Stimulated activated CD4-positive, alpha-beta T cell treated with anti-CD3 and anti-CD28 coated beads, Interleukin-1b, Interleukin-23, amount 100 ng/mL, for 24 hours (primary cell): ENCODE measurements at places on chromosomes 16 and 17.

DNA sequence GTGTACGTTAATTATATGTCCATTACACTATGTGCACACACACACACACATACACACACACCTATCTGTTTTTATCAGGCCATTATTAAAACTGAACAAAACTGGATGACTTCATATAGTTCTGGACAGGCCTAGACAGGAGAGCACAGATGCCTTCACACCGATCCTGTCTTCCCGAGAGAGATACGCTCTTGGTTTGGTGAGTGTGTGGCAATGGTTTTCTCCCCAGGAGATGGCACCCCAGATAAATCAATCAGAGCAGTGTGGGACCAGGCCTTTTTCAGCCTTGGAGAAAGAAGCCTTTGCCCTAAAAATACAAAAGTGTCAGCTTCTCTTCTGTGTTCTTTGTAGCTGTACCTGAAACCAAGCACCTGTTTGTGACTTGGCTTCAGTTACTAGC is 83.7 kb downstream of the CPPED1 start:
- DNase-seq, result no peak

DNA sequence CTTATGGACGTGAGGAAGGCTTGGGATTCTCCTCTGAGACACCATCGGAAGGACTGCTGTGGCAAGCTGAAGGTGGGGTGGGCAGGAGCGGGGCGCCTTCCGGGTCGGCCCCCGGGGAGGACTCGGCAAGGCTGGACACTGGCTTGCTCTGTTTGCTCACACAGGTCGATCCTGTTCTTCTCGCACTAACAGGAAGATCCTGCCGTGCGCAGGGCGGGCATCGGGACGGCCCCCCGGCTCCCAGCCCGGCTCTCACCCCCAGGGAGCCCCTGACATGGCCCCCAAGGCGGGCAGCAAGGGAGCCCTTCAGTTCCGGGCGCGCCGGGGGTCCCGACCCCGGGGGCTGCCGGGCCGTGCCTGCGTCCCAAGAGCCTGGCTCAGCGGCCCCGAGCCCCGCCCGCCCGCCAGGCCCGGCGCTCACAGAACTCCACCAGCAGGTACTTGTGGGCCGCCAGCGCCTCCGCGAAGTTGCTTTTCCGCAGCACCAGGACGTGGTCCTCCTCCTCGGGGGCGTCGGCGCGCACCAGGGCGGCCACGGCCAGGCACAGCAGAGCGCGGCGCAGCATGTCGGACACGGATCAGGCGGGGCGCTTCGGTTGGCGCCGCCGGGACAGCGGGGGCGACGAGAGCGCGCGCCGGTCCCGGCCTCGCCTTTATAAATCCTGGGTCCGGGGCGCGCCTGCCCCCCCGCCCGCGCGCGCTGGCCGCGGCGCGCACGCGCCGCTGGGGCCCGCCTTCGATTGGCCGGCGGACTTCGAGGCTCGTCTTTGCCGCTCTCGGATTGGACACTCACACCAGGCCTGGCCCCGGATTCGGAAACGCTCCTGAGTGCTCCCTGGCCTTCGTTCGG is at the start of gene P4HB:
TSS of gene P4HB (minus strand) at position 630 of the 850 bp plus-strand sequence. CDS start at position 566, 64 bp downstream.
- peak; percentile 91 for DNase-seq

DNA sequence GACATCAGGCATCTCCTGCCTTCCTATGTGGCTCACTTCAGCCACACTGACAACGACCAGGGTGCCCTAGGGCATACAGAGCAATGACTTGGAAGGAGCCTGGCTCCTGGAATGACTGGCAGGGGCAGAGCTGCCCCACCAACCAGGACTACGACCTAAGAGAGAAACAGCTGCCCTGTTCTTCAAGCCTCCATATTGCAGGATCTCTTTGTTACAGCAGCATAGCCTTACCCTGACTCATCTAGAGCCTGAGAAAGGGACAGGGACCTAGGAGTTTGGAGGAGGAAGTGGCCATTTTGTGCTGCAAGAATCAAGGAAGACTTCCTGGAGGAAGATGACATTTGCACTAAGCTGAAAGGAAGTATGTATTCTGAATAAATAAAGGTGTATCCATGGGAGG is 49.6 kb downstream of the GSG1L start:
- no peak for DNase-seq

GRCh38 chr17:3896108-3896967 is 3.5 kb upstream of the CAMKK1 start:
- no peak for DNase-seq

DNA sequence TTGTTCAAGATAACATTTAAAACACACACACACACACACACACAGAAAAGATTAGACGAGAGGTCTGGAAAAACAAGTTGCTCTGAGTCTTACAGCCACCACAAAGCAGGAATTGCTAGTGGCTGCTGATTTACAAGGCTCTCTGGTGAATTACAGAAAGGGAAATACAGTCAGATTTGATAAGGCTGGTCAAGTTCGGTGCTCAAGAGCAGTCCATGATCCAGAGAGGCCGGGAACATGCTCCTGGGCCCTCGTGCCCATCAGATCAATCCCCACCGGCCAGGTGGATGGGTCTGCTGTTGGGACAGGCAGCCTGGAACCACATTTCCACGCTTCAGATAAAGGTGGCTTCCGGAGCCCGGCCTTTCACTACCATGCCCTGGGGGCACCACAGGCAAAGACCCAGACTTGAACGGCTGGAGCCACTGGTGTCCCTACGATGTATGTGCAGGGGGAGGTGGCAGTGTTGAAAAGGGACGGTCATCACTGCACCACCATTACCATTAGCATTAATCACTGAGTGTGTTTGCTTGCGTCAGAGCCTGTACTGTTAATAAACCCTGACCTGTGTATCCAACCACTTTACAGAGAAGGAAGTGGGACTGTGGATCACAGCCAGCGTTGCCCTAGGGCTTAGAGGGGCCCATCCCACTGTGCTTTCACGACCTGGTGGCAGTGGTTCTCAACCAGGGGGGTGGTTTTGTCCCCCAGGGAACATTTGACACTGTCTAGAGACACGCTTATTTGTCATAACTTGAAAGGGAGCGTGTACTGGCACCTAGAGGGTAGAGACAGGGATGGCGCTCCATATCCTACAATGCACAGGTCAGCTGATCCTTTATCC is 95.1 kb downstream of the XYLT1 start:
- no peak for DNase-seq

DNA sequence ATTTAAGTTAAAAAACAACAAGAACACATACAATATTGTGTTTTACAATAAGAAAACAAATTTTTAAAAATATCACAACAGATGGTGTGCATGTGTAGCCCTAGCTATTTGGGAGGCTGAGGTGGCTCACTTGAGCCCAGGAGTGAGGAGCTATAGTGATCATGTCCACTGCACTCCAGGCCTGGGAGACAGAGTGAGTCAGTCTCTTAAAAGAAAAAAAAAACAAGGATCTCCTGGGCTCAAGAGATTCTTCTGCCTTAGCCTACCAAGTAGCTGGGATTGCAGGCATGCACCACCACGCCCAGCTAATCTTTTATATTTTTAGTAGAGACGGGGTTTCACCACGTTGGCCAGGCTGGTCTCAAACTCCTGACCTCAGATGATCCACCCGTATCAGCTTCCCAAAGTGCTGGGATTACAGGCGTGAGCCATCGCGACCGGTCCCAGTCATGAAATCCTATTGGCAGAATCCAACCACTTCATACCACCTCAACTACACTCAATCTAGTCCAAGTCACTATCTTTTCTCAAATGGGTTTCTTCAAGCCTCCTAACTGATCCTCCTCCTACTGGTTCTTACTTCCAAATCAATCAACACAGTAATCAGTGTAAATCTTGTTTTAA is 55.0 kb downstream of the STH start:
- DNase-seq, result no peak
